CD8-positive, alpha-beta memory T cell (primary cell): ENCODE measurements at places on chromosomes 2 and 18. TPM values are rescaled to one million over a fixed set of nuclear protein-coding genes. Genes with fewer than 3 reads are reported as not detected.

GRCh38 chr2:144162652-144163051 lies 357.3 kb downstream of the ZEB2 start:
- peak; percentile 17 for DNase-seq

Gene SNORC
- 1.5 TPM for total RNA-seq

DNA sequence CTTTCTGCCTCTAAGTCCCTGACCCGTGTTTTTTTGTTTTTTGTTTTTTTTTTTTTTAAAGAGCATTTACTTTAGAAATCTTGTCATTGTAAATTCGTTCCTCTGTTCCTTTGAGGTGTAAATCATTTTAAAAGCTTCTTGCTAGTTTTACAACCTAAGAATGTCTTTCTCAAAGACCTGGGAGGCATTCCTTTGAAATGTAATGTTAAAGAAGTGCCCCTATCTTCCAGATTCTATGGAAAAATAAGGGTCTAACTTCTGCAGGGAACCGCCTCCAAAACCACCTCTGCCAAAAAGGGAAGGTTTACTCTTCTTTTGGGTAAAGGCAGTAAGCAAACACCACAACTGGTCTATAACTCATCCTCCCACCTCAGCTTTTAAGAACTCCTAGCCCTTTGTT lies 259.6 kb upstream of the ZNF804A start:
- DNase-seq, result no peak

DNA sequence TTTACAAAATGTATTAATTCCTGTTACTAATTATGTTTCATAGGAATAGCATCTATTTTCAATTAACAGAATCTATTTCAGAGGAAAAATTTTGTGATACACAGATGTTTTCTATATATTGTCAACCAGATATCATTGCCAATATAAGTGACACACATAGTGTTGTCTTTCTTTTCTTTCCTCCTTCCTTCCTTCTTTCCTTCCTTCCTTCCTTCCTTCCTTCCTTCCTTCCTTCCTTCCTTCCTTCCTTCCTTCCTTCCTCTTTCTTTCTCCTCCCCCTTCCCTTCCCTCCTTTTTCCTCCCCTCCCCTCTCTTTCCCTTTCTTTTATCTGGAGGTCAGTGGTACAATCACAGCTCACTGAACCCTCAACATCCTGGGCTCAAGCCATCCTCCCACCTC lies 146.5 kb upstream of the DSEL start:
- no peak for DNase-seq

DNA sequence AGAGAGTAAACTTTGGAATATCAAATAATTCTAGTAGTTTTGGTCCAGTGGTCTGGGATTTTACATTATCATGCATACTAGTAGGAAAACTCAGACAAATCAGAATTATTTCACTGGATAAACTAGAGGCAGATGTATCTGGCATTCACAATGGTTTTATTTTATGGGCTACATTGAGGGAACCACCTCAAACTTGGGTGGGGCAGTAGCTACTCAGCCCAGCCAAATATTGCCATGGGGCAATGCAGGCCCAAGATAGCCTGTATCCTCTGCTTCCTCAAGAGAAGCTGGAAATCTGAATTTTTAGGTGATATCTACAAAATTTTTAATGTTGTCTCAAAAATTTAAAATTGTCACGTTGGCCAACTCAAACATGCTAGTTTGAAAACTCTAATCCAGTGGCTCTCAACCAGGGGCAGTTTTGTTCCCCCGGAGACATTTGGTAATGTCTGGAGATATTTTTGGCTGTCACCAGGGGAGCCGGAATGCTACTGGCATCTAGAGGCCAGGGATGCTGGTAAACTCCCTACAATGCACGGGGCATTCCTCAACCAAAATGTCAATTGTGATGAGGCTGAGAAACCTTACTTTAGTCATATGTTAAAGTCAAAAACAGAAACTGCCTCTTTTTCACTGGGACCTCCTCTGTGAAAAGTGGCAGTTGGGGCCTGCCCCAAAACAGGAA lies 172.8 kb upstream of the SPRED2 start:
- no peak for DNase-seq

- no peak for DNase-seq
Measured at GRCh38 chr2:121266543-121267106, 18.4 kb downstream of the TFCP2L1 start.

DNA sequence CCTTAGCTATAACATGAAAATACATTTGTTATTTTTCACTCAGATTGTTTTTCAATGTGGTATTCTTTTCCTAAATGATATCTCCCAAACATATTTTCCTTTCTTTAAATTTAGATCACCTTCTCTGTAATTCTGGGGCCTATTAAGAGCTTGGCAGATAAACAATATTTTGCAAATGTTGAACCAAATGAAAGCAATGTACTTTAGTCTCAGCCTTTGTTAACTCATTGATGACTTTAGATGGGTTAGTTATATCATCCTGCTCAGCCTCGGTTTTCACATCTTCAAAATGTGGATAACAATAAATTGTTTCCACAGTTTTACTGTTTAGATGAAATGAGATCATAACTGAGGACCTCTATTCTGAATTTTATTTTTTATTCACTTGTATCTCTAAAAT lies 1205.2 kb downstream of the SUCLG1 start:
- DNase-seq, result no peak

Gene ANKRD53
- 0.35 TPM for total RNA-seq

DNA sequence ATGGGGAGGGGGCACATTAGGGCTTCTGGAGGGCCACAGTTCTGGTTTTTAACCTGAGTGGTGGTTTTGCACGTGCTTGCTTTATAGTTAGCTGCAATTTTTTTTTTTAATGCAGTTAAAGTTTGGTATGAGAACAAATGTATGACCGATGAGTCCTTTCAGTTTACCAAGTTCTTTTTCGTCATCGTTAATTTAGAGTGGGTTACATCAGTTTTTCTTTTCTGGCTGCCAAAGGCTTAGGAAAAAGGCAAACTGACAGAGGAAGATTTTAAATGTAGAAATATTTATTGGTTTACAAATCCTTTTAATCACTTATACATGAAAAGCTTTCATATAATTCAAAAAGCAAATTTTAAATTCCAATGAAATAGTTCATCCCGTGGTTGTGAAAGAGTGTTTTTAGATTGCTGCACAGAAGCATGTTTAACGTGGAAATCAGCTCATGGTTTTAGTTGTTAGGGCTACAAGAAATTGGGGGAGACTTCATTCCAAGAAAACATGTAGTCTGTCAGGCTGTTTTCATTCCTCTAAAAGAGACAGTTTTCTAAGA lies 82.9 kb downstream of the MSH2 start:
- DNase-seq, result no peak

DNA sequence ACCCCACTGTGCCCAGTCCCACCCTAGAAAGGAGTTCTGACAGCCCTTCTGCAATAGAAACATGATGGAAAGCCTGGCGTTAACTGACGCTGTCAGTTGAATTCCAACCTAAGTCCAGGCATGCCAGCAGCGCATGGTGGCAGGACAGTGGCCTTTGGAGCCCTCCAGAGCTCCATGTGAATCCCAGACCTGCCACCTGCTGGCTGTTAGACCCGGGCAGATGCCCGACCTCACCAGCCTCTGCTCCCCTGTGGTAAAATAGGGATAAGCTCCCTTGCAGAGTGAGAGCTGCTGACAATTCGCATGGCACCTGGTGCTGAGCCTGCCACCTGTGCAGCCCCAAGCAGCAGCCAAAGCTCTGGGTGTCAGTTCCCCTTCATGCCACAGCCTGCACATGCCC lies 138.6 kb downstream of the LOXHD1 start:
- no peak for DNase-seq
